ENCODE measurements at places on chromosomes 6 and 20.

- no peak for DNase-seq
Measured at GRCh38 chr6:160167604-160168399, 46.2 kb downstream of the SLC22A1 start.

GRCh38 chr6:136201732-136202131, 48.4 kb downstream of the MTFR2 start:
- no peak for DNase-seq

- DNase-seq = no peak
Measured at GRCh38 chr6:134740473-134741199, 209.3 kb downstream of the ALDH8A1 start.

DNA sequence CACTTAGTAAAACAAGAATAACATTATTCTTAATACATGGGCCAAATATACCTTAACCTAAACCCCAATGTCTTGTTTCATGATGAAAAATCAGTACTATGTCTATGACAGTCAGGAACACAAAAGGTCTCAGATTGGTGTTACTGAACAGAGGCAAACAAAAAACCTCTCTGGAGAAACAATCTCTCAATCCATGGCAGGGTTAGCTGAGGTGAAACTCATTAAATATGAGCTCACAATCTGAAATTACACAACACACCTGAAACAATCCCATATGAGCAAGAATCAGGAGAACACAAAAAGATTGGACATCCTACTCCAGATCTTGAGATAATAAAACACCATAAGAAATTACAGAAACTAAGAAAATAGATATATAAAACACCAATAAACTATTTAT, 6.5 kb upstream of the SLC17A4 start:
- DNase-seq = no peak

DNA sequence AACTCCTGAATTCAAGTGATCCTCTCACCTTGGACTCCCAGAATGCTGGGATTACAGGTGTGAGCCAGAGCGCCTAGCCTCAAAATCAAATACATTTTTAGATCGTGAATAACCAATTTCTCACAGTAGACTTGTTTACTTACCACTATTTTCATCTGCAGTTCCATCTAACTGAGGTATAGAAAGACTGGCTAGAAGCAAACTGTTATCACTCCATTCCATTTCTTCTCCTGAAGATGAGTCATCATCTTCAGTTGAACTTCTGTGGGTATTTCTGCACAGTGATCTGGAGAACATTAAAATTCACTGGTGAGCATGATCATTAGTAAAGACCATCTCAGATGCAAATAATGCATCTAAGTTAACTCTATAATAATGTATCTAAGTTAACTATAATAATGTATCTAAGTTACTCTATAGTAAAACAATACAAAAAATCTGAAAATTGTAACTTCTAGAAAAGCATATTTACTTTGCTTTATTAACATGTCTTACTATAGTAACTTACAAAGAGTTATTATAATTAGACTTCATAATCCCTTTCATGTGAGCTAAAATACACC, 105.4 kb downstream of the REV3L start:
- DNase-seq = no peak

- DNase-seq = no peak
Measured at GRCh38 chr6:7707787-7708186, 18.1 kb upstream of the BMP6 start.

- DNase-seq = no peak
Measured at GRCh38 chr20:15706719-15707118, 866.5 kb downstream of the KIF16B start.

DNA sequence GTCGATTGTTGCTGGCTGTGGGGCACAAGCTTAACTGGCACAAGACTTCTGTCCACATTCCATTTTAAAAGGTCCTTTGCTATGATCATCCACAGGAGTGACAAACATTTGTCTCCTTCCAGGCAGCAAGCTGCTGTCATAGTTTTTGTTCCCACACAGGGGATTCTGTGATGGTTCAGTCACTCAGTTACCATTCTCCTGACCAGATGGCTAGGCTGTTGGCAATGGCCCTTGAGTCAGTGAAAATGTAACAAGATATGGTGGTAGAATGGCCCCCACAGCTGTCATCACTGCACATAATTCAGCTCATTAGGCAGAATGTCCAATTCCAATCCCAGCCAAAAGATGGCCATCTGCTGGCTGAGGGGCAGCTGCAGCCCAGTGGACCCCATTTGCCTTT, 13.7 kb downstream of the BPIFA1 start:
- no peak for DNase-seq

- DNase-seq = no peak
Measured at GRCh38 chr6:20302702-20303251, 90.5 kb upstream of the MBOAT1 start.

- no peak for DNase-seq
Measured at GRCh38 chr6:138086573-138087196, 20.5 kb downstream of the PERP start.

DNA sequence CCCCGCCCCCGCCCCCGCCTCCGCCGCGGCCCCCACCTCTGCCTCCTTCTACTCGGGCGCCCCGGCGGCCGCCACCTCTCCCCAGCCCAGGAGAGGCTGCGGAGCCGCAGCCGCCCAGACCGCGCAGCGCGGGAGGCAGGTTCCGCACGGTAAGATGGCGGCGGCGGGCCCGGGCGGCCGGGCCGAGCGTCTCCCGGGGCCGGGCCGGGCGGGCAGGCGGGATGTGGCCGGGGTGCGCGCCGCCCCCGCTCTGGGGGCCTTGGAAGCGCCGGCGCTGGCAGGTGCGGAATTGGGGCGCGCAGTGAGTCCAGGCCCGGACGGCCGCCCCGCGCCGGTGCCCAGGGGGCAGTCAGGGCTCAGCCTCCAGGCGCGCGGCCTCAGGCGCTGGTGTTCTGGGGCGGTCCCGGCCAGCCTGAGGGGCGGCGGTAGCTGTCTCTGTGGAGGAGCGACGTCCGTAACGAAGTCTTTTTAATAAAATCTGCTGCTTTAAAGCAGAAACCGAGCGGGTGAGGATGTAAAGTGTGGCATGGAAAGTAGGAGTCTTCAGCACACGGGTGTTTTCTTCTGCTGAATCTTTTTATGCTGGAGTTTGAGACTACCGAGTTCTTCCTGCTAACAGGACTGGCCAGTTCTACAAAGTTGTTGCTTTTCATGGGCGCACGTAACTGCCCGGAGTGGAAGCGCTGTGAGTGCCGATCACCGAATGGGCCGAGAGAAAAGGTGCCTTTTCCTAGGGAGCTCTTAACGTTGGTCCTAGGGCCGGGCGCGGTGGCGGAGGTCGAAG, at the start of gene GID8:
Gene GID8, plus strand, starts transcription at position 43 of the 784 bp plus-strand sequence. CDS start 3,356 bp downstream, outside the sequence.
- no peak for DNase-seq

DNA sequence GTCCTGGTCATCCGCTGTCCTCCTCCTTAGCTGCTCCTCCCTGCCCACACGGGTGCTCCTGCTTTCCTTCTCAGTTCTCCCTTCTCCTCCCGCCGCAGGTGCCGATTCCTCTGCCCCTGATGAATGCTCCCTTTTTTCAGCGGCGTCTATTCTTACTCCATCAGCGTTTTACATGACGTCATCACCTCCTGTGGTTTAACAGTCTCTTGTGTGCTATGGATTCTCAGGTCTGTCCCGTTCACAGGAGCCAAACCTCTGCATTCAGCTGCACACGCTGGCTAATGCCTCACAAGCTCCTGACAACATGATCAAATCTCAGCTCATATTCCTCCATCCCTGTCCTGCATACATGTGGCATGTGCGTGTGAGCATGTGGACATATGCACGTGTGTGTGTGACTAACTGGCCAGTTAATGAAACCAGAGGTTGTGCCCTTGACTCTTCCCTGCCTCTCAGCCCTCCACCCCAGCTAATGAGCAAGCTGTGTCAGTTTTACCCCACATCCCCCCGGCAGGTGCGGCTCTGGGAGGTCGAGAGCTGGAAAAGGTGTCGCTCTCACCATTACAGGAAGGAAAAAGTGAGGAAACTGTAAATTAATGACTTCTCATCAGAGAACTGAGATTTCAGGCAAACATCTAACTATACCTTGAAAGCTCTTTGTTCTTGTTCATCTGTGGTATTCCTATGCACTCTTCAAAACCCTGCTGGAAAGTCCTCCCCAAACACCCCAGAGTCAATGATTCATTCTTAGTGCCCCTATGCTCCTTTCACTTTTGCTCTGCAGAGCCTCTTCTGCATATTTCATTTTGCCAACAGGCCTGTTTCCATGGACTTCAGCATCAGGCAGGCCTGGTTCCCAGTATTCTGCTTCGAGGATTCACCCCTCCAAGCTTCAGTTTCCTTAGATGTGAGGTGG, 163.1 kb downstream of the TTLL2 start:
- DNase-seq = no peak

DNA sequence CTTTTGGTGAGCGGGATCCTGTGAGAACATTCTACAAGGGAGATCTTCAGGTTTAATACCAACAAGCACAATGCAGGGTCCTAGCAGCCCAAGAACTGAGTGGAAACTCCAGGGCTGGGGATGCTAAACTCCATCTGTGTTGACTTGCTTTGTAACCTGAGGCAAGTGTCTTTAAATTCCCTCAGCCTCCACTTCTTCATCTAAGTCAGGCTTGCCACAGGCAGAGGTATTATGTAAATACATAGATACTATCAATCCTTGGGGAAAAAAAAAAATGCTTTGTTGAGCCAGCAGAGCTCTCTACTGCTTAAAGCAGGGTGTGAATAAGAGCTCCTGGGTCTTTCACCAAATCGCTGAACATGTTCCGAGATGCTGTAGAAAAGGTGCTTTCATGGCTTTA, 114.2 kb upstream of the PHACTR1 start:
- DNase-seq = no peak

GRCh38 chr20:33679758-33680485, 5.7 kb upstream of the NECAB3 start:
- DNase-seq = peak; percentile 22

DNA sequence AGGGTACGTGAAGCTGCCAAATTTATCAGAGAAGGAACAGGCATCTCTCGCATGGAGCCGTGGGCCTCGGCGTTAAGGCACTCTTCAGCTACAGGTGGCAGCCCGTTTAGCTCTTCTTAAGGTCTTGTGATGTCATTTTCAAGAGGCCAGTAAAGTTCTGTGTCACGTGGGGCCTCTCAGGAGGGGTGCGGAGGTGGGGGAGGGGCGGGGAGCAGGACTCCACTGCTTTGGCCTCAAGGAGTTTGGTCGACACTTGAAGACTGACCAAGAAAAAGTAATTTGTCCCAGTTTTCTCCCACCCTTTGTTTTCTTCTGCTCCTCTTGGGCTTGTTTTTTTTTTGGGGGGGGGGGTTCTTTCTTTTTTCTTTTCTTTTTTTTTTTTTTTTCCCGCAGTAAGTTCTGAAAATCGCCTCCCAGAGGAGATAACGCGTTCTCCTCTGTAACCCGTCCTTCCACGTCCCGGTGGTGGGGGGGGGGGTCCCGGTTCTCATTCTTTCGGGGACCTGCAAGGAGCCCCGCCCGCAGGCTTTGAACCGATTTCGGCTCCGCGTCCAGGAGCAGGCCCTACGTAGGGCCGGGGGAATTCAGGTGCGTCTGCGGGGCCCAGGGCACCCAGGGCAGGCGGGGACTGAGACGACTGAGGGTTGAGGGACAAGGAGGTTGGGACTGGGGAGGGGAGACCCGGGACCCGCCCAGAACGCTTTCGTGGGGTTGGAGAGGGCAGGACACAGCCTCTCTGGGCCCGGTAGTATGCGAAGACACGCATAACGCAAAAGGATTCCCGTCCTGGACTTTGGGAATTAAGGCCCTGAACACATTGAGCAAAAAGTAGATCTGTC, 26.0 kb downstream of the GPX6 start:
- no peak for DNase-seq

- DNase-seq = no peak
Measured at GRCh38 chr20:4297127-4297826, 281.9 kb upstream of the RNF24 start.

DNA sequence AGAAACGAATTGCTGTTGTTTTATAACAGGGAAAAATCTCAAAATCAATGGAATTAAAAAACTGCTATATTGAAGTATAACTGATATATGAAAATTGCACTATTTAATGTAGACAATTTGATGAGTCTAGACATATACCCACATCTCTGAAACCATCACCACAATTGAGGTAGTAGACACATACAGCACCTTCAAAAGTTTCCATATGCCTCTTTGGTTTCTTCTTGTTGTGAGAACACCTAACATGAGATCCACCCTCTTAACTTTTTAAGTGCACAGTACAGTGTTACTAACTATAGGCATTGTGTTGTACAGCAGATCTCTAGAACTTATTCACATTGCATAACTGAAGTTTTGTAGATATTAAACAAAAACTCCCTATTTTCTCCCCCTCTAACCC, 14.0 kb upstream of the SLC17A5 start:
- no peak for DNase-seq

DNA sequence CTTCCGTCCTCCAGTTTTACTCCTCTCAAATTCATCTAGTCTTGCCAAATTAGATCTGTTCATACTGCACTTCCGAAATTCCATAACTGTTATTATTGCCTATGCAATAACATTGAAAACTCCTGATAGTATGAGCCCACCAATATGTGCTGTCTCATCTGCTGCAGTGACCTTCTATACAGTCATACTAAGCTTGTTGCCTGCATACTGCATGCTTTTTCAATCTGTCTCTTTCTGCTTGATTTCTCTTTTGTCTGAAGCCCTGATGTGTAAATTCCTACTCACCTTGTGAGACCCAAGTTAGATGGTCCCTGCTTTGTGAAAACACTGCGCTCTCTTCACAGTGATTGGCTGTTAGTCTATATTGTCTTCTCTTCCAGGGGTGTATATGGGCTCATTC, 1.1 kb downstream of the TBP start:
- DNase-seq = no peak

GRCh38 chr6:121302882-121303281, 31.4 kb downstream of the TBC1D32 start:
- DNase-seq = no peak

- no peak for DNase-seq
Measured at GRCh38 chr6:157107915-157108651, 215.2 kb downstream of the TMEM242 start.

- DNase-seq = no peak
Measured at GRCh38 chr6:91940801-91941200, 1353.9 kb upstream of the MAP3K7 start.

DNA sequence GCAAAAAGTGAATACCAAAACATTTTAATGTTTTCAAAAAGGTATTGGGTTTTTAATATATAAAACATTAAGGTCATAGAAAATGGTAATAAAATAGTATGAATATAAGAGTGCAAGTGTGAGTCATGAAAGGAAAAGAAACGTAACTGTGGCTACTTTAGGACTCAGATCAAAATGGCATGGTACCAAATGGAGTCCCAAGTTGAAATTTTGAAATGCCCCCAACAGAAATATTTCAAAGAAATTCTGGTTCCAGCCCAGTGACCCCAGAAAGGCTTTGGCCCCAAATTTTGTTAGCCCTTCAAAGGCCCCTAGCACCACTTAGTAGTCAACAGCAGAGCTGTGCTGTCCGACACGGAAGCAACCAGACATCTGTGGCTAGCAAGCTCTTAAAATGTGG, 6.0 kb downstream of the COL12A1 start:
- no peak for DNase-seq

Measured in CD4-positive, alpha-beta memory T cell (primary cell).